NCI-H1436 (cell line): ENCODE measurements at places on chromosomes 2 and 18.

GRCh38 chr2:236036045-236036444 lies 132.1 kb downstream of the GBX2 start:
- no peak for DNase-seq

DNA sequence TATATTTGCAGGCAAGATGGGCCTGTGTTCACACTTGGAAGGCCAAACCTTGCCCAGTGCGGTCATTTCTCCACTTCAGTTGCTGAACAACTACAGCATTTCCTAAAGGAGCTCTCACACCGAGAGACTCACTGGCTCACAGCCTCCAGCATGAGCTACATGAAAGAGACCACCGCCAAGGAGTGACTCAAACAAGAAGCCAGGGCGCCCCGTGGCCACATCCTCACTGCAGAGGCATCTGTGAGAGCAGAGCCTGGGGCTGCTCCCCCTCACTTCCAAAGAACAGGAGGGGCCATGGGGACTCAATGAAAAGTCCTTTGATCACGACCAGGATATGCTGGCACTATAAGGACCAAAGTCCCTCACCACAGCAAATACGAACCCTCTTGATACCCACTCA lies 50.0 kb downstream of the TMEM163 start:
- no peak for DNase-seq

DNA sequence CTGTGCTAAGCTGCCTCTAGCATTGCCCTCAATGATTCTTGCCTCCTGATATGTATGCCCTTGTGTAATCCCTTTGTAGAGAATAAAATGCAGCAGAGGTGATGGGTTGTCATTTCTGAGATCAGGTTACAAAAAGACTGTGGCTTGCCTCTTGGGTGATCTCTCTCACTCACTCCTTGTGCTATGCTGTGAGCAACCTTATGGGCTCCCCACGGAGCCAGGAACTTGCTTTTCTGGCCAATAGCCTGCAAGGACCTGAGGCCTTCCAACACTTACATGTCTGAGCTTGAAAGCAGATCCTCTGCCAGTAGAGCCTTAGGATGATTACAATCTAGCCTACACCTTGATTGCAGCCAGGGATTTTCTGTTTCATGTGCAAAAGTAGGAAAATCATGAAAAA lies 123.1 kb upstream of the XIRP2 start:
- no peak for DNase-seq

DNA sequence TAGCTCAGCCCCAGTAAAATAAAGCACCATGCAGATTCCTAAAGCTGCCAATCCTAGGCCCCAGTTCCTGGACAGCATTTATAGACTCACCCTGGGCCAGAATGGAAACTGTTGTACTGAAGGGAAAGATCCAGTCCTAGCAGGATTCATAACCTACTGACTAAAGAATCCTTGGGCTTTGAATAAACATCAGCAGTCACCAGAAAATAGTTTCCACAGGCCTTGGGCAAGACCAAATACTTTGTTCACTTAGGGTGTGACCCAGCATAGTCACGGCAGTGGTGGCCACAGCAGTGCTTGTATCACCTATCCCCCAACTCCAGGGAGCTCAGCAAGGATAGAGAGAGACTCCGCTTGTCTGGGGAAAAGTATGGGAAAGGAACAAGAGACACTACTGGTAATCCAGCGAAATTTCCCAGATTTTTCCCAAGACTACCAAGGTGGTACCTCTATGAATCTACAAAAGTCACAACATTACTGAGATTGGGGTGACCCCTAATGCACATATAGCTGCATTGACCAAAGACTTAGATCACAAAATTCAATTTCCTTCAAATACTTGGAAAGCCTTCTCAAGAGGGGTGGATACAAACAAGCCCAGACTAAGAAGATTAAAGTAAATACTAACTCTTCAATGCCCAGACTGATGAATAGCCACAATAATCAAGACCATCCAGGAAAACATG lies 748.1 kb upstream of the LRATD1 start:
- no peak for DNase-seq

- no peak for DNase-seq
Measured at GRCh38 chr18:71011389-71011788, 722.5 kb downstream of the SOCS6 start.
